ENCODE measurements at places on chromosomes 16 and 17.

DNA sequence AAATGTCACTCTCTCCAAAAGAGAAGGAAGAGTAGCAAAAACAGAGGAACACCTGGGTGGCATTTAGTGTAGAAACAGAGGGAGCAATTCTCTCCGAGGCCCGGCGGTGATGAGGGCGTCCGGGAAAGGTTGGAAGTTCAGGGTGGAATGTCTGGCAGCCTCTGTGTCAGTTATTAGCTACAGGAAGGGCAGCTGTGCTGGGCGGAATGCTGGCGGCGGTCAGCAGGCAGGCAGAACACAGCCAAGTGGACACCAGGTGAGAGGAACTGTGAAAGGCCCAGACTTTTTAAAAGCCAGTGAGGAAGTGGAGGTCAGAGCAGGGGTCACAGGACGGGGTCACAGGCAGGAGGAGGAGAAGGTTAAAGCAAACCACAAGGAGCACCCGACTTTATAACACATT lies 238.1 kb downstream of the NTN1 start:
- DNase-seq: no peak

DNA sequence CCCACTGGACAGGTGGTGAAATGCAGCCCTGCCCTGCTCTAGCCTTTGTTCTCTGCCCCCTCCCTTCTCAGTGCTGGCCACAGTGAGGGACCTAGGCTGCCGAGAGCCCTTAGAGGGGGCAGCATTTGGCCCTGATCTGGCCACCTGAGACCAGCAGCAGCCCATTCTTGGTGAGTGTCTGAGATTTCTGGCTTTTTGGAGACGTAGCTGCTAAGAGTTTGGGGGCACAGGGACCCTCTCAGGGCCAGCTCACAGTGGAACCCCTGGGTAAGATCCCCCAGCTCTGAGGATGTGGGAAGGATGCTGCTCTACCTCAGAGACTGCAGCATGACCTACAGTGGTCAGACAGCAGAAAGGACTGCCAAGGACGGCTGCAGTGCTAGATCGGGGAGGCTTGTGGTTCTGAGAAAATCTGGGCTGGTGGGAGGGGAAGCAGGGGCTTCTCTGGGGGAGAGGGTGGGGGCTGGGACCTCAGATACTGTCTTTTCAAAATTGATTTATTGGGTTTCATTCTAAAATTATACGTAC lies 13.3 kb downstream of the GRB7 start:
- no peak for DNase-seq

- DNase-seq: no peak
These were observed 170.2 kb downstream of the CEP112 start for GRCh38 chr17:66021757-66022156.

DNA sequence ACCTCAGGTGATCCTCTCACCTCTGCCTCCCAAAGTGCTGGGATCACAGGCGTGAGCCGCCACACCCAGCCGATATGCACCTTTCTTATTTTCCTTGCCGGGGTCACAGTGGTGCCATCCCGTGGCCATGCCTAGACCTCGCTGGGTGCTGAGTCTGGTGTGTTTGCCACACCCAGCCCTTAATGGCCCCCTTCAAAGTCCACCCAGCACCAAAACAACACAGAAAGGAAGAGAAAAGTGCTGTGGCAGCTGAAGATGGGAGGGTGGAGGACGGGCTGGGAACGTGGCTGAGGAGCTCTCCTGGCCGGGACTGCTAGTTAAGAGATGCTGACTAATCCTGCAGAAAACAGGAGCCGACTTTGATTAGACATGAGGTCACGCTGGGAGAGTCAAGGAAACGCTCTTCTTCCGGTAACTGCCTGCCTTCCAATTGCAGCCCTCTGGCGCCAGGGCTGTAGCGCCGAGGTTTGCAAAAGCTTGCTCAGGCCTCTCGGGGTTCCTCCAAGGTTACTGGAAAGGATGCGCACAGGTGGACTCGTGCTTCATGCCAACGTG lies 10.9 kb downstream of the SLC43A2 start:
- DNase-seq: peak; percentile 69

- peak; percentile 7 for DNase-seq
These were observed 181.2 kb upstream of the COX10 start for GRCh38 chr17:13888056-13888609.

GRCh38 chr16:2584729-2585650 lies 47.2 kb downstream of the PDPK1 start:
- DNase-seq: no peak

DNA sequence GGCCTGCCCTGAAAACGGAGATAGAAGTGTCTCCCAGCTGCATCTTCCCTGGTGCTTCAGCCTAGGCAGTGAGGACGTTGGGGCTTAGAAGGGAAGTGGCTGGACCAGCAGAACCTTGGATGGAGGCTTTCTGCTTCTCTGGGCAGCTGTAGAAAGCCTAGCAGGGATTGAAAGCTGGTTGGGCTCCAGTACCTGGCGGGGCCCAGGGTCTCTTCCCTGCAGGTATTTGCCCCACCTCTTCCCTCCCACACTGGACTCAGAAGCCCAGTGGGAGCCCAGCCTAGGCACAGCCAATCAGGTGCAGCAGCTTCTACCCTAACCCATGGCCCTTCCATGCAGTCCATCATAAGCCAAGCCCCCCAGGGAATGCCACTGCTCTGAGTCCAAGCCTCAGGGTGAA lies 190.3 kb upstream of the IRX6 start:
- no peak for DNase-seq

DNA sequence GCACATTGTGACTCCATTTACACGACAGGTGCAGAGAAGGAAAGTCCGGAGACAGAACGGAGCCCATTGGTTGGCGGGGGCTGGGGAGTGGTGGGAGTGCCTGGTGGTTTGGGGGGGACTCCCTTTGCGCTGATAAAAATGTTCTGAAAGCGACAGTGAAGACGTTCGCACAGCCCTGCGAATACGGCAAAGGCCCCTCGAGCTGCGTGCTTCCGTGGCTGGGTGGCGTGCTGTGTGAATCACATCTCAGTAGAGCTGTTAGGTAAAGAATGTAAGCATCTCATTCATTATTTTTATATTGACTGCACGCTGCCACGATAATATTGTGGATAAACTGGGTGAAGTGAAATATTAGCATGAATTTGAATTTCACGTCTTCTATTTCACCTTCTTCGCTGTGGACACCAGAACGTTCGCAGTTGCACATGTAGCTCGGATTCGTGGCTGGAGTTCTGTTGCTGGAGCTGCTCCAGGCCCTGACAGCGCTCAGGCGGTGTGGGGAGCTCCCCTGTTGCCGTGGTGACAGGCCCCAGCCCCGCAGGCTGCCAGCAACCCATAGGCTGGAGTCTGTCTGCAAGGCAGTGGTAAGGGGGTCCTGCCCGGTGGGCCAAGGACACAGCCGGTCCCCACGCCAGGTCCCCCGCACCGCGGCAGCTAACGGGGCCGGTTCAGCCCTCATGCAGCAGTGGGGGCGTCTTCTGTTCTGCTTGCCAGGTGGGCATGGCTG lies 44.6 kb downstream of the SOX8 start:
- no peak for DNase-seq

- DNase-seq: no peak
These were observed 90.5 kb upstream of the SOX9 start for GRCh38 chr17:72030067-72030899.

GRCh38 chr17:17532991-17533390 lies 36.8 kb upstream of the RASD1 start:
- DNase-seq: no peak

- no peak for DNase-seq
These were observed 160.1 kb upstream of the IRX3 start for GRCh38 chr16:54446639-54447038.

DNA sequence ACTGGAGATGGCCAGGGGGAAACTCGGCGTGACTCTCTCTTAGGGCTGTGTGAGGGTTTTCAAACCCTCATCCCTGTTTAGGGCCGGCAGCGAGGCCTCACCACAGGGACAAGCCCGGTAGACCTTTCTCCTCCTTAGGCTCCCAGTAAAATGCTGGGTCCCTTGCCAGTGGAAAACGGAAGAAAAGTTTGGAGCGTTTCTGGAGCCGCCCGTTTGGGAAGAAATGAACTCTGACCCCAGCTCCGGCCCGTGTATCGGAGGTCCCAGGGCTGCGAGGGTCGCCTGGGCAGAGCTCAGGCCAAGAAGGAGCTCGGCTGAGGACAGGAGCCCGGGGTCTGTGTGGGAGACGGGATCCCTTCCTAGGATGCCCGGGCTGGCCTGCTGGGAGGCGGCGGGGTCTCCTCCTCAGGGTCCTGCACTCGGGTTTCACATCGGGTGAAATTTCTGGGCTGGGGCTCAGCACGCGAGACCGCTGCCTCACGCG lies 23.2 kb downstream of the ZNF213 start:
- no peak for DNase-seq

DNA sequence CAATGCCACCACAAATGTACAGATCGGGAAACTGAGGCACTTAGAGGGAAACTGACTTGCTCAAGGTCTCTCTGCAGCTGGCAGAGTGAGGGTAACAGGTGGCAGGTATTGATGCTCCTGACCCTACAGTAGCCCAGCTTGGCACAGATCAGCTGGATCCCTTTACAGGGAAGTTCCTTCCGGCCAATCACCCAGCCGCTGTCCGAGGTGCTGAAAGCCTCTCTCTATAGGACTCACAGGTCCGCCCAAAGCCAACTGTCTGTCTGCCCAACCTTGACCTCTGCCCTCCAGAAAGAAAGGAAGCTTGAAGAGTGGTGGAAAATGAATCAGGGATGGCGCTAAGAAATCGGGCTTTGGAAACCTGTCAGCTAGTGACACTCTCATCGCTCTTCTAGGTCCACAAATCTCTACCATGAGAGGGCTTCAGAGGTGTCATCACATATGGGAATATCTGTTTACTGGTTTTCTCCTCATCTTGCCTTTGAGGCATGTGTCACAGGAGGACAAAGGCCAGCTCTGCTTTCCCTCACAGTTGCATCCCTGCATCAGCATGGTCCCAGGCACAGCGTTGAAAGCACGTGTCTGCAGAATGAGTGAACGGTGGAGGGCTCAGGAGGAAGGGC lies 246.2 kb downstream of the KATNIP start:
- no peak for DNase-seq

GRCh38 chr17:39018267-39019134 lies 51.3 kb upstream of the FBXO47 start:
- DNase-seq: no peak

DNA sequence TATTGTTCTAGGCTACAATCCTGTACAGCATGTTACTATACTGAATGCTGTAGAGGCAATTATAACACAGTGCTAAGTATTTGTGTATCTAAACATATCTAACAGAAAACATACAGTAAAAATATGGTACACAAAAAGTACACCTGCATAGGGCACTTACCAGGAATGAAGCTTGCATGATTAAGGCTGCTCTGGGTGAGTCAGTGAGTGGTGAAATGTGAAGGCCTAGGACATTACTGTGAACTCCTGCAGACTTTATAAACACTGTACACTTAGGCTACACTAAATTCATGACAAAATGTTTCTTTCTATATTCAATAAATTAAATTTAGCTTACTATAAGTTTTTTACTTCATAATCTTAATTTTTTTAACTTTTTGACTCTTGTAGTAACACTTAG lies 37.1 kb downstream of the AMFR start:
- no peak for DNase-seq

- DNase-seq: no peak
These were observed 251.4 kb downstream of the HS3ST3B1 start for GRCh38 chr17:14552306-14552705.

Measured in hematopoietic multipotent progenitor cell treated with erythropoietin and hydrocortisone succinate and interleukin-3 and kit ligand, for 17 days (in vitro differentiated cells).